ENCODE measurements at places on chromosomes 11 and 22.

DNA sequence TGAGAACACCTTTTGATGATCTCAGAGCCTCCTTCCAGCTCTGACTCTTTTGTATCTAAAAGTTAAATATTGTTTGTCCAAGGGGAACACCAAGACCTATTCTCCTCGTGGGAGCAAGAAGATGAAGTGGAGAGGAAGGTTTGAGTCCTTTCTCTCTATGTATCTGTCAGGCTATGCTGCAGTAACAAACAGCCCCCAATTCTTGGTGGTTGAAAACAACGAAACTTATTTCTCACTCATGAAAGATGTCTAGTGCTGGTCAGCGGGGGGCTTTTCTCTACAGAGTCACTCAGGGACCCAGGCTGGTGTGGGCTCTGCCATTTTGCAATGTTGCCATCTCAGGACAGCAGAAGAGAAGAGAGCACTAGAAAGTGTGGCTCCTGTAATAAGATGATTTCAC lies 6.2 kb upstream of the CRYBB2 start:
- no peak for DNase-seq

GRCh38 chr11:6156628-6157359 lies 13.3 kb downstream of the OR52B2 start:
- DNase-seq: no peak

DNA sequence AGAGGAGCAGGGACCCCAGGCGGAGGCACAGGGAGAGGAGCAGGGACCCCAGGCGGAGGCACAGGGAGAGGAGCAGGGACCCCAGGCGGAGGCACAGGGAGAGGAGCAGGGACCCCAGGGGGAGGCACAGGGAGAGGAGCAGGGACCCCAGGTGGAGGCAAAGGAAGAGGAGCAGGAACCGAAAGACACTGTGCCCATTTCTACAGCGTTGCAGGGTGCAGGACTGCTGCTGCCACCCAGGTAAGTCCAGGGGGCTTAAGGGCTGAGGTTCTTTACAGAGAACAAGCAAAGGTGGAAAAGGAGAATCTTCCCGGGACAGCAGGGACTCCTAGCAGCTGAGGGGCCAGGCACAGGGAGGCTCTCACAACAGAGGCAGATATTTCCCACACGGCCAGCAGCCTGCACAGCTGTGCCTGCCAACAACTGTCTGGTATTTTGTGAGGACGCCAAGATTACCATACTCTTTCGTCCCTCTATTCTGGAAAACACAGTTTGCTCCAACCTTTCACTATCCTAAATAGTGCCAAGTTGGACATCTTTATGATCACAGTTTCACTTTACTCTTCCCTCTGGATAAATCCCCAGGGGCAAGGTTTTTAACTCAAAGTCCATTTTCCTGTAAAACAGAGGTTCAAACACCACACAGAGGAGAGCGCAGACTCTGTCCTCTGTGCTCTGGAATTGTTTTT lies 39.4 kb downstream of the SHANK2 start:
- no peak for DNase-seq

DNA sequence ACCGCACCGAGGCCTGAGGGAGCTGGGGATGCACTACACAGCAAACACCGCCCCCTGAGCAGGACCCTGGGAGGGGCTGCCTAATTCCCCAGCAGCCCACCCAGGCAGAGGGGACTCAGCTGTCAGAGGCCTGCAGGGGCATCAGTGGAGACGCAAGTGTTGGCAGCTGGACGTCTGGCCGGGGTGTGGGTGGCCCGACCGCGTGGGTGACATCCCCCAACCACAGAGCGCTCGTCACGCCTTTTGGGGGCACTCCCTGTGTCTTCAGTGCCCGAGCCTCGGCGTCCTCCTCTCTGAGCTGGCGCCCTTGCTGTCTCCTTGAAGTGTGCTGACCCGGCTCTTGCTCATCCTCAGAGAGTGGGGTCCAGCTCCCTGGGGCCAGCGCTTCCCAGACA lies 150.2 kb downstream of the BRD1 start:
- no peak for DNase-seq

- DNase-seq: no peak
Observed at GRCh38 chr11:77137421-77137820, 9.4 kb downstream of the MYO7A start.

Data from frontal cortex (tissue), 4 donors.